H9 (cell line): ENCODE measurements at places on chromosomes 2 and 18. TPM values are rescaled to one million over a fixed set of nuclear protein-coding genes. Genes with fewer than 3 reads are reported as not detected.

The AKAIN1 gene
- not detected in 2 replicates for total RNA-seq

The TRABD2A gene
- total RNA-seq = 1.4 and 1.7 TPM in 2 replicates

The MATN3 gene
- total RNA-seq = 12.2 and 13.5 TPM in 2 replicates

The IL1F10 gene
- total RNA-seq = not detected in 2 replicates

The STPG4 gene
- 0.13 and 0.42 TPM in 2 replicates for total RNA-seq

The DYNAP gene
- 2.3 and 2.5 TPM in 2 replicates for total RNA-seq

The CFC1 gene
- 0.22 TPM in 1 of 2 replicates, not detected in the other for total RNA-seq

The NEB gene
- 0.75 and 0.98 TPM in 2 replicates for total RNA-seq

The IL36B gene
- total RNA-seq = not detected in 2 replicates

The NT5C1B gene
- not detected in 2 replicates for total RNA-seq

The LBX2 gene
- total RNA-seq = 1.1 TPM in 2 replicates

The ANKRD30BL gene
- total RNA-seq = not detected in 2 replicates

The RMC1 gene
- 20.9 and 21.3 TPM in 2 replicates for total RNA-seq

The TEX44 gene
- not detected in 2 replicates for total RNA-seq

The UBXN4 gene
- 65.4 and 71.2 TPM in 2 replicates for total RNA-seq

The LYG1 gene
- 0.31 and 0.37 TPM in 2 replicates for total RNA-seq

The GPR45 gene
- not detected in 2 replicates for total RNA-seq

GRCh38 chr2:101909760-101910159 lies 82.0 kb upstream of the IL1R2 start:
- no peaks in the 10 kb centered on the region for H3K4me1 ChIP-seq
- H3K27ac ChIP-seq = no peak overlapping the region
- no peak for DNase-seq
- no peaks in the 10 kb centered on the region for H3K27me3 ChIP-seq
- H3K36me3 ChIP-seq = peaks cover 32% of the 10 kb centered on the region
- no peak overlapping the region for H3K4me3 ChIP-seq

DNA sequence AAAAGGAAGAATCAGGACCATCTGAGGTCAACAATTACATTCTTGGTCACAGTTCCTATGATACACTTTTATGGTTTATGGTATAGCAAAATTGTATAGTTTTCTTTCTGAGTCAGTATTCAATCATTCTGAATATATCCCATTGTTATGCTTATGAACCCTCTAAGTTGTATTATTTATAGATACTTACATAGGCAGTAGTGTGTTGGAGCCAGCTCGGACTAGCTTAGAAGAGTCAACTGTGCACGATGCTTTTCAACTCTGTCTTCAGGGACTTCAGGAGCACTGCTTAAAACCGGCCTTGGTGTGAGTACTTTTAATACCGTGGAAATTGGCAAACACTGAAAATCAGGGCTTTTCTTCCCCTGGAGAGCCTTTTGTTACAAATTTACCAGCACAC lies 215.7 kb downstream of the IKZF2 start:
- no peak overlapping the region for H3K4me3 ChIP-seq
- no peak overlapping the region for H3K27ac ChIP-seq
- H3K36me3 ChIP-seq = no peaks in the 10 kb centered on the region; the same call in 1 of the 2 replicates

DNA sequence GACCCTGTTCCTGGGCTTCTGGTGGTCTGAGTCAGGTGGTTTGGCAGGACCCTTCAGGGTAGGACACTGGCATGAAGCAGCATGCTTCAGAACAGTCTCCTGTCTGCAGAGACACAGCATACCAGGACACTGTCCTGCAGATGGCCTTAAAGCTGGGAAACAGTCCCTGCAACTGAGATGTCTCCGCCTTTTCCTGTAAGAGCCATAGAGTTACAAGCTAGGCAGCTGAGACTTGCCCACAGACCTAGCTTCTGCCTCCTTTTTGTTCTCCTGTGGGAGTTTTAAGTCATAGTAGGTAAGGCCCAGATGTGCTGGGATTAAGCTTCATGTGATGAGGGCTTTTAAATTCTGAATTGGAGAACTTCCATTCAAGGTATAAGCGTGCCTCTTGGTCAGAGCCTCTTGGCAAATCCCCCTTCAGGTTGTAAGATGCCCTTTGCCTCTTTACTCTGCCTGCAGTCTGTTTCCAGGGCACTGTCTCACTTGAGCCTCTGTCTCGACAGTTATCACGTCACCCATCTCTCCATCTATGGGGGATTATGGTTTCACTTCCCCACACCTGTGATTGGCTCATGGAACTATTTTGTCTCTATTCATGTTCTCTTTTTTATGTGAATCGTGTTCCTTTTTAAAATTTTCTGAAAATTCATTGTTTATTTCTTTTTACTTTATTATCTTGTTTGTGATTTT lies 51.8 kb downstream of the COA5 start:
- no peak overlapping the region for H3K4me3 ChIP-seq
- H3K27me3 ChIP-seq = no peaks in the 10 kb centered on the region
- H3K27ac ChIP-seq = no peak overlapping the region
- no peaks in the 10 kb centered on the region for H3K4me1 ChIP-seq
- peaks cover 60% of the 10 kb centered on the region for H3K36me3 ChIP-seq

- H3K4me3 ChIP-seq = no peak overlapping the region
- H3K27ac ChIP-seq = no peak overlapping the region
- no peaks in the 10 kb centered on the region for H3K36me3 ChIP-seq
- H3K4me1 ChIP-seq = no peaks in the 10 kb centered on the region
- DNase-seq = no peak
These were observed 373.1 kb upstream of the FANCL start for GRCh38 chr2:58614219-58614618.

DNA sequence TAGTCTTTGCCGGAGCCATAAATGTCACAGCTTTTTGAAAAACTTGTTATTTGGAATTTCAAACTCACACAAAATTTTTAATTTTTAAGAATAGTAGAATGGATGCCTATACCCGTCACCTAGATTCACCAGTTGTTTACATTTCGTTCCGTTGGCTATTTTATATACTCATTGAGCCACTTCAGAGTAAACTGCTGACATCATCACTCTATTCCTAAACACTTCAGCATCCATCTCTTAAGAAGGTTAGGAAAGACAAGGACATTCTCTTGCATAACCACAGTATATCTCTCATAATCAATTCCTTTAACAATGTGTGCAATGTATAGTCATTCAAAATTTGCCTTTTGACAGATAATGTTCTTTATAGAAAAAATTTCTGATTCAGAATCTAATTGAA lies 1065.8 kb downstream of the LRP1B start:
- no peaks in the 10 kb centered on the region for H3K27me3 ChIP-seq
- no peaks in the 10 kb centered on the region; the same call in 1 of the 2 replicates for H3K4me1 ChIP-seq
- DNase-seq = no peak
- no peak overlapping the region for H3K4me3 ChIP-seq

DNA sequence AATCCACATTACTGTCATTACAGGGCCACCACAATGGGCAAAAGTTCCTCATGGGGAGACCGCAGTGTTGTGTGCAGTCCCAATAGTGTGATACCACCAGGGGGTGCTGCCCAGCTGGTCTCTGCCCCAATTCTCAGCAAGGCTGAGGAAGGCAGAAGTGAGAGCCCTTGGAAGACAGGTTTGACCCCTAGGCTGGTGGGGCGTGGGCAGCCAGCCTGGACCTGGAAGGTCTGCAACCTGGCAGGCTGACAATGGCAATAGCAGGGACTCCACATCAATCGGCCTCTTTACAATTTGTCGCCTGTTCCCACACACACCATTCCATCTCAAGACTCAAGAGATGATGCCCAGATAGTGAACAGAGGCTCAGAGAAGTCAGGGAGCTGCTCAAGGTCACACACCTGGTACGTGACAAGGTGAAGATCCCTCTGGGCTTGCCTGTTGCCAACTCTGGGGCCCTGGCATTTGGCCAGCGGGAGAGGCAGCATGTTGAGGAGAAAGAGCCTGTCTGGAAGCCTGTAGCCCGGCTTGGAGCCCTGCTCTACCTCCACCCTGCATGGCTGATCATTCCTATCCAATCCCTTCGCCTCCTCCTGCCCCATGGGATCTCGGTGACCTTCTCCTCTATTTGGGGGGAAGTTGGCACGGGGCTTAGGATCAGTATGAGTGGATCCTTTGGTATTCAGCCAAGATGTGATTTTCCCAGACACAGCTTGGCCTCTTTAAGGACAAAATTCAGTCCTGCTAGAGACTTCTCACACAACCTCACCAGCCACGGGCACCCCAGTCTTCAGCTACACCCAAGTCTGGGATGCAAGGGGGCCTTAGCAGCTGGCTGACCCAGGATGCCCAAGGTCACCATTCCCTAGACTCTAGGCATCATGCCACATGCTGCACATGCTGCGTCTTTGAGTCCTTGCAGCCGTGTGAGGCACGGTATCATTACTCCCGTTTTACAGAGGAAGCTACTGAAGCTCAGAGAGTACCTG lies 2.9 kb upstream of the ATOH8 start:
- H3K27ac ChIP-seq = no peak overlapping the region
- H3K4me3 ChIP-seq = no peak overlapping the region
- no peaks in the 10 kb centered on the region for H3K36me3 ChIP-seq
- H3K27me3 ChIP-seq = peaks cover 38% of the 10 kb centered on the region
- H3K4me1 ChIP-seq = no peaks in the 10 kb centered on the region
- DNase-seq = peak; percentile 76

GRCh38 chr2:120836281-120836680 lies 100.6 kb downstream of the GLI2 start:
- H3K27me3 ChIP-seq = no peaks in the 10 kb centered on the region
- DNase-seq = no peak
- H3K36me3 ChIP-seq = peaks cover 16% of the 10 kb centered on the region
- no peak overlapping the region for H3K27ac ChIP-seq
- peaks cover 5% of the 10 kb centered on the region; the same call in 1 of the 2 replicates for H3K4me1 ChIP-seq

DNA sequence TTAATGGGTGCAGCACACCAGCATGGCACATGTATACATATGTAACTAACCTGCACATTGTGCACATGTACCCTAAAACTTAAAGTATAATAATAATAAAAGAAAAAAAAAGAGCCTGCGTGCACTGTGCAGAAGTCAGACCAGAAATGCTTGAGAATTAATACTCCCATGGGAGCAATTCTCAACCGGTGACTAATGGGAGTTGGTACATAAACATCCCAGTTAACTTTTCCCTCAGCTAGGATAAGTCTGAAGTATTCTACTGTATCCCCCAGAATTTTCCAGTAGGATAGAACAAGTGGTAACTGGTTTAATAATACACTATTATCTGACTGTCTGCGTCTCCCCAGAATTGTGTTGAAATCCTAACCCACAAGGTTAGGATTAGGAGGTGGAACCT lies 113.6 kb upstream of the COL5A2 start:
- no peaks in the 10 kb centered on the region for H3K27me3 ChIP-seq
- H3K36me3 ChIP-seq = no peaks in the 10 kb centered on the region
- no peak overlapping the region for H3K27ac ChIP-seq
- no peaks in the 10 kb centered on the region for H3K4me1 ChIP-seq
- no peak overlapping the region for H3K4me3 ChIP-seq
- no peak for DNase-seq

GRCh38 chr2:61816480-61817355 lies 37.1 kb downstream of the FAM161A start:
- DNase-seq = no peak
- H3K27me3 ChIP-seq = no peaks in the 10 kb centered on the region
- no peak overlapping the region for H3K27ac ChIP-seq
- H3K36me3 ChIP-seq = no peaks in the 10 kb centered on the region
- H3K4me3 ChIP-seq = no peak overlapping the region

GRCh38 chr18:77168811-77169311 lies 36.3 kb upstream of the MBP start:
- H3K36me3 ChIP-seq = no peaks in the 10 kb centered on the region
- peaks cover 2% of the 10 kb centered on the region; the same call in 1 of the 2 replicates for H3K4me1 ChIP-seq
- no peak overlapping the region for H3K27ac ChIP-seq
- no peak overlapping the region for H3K4me3 ChIP-seq
- DNase-seq = no peak

DNA sequence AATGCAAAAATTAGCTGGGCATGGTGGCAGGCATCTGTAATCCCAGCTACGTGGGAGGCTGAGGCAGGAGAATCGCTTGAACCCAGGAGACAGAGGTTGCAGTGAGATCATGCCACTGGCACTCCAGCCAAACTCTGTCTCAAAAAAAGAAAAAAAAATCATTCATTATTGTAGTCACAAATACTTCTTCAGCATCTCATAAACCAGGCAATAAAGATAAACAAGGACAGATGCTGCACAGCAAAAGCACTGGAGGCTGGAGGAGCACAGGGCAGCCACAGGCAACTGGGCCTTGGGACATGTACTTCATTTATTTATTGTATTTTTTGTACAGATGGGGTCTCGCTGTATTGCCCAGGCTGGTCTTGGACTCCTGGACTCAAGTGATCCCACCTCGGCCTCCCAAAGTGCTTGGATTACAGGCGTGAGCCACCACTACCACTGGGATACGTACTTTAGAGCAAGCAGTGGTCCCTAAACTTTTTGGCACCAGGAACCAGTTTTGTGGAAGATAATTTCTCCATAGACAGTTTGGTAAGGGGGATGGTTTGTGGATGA lies 16.8 kb upstream of the MAT2A start:
- H3K36me3 ChIP-seq = no peaks in the 10 kb centered on the region
- H3K4me3 ChIP-seq = no peak overlapping the region
- H3K27ac ChIP-seq = no peak overlapping the region
- no peak for DNase-seq
- 0 out of 2 replicates have a peak, but pooled peaks cover 5% of the 10 kb centered on the region for H3K4me1 ChIP-seq

GRCh38 chr18:7786569-7786968 lies 219.5 kb downstream of the PTPRM start:
- no peak overlapping the region for H3K27ac ChIP-seq
- no peak for DNase-seq
- H3K27me3 ChIP-seq = no peaks in the 10 kb centered on the region
- H3K4me1 ChIP-seq = no peaks in the 10 kb centered on the region
- no peak overlapping the region for H3K4me3 ChIP-seq

GRCh38 chr2:231186325-231186724 lies 12.1 kb upstream of the ARMC9 start:
- H3K27me3 ChIP-seq = no peaks in the 10 kb centered on the region
- DNase-seq = no peak
- no peak overlapping the region for H3K27ac ChIP-seq
- H3K4me1 ChIP-seq = peaks cover 4% of the 10 kb centered on the region; the same call in 1 of the 2 replicates
- H3K36me3 ChIP-seq = no peaks in the 10 kb centered on the region; the same call in 2 of the 3 replicates
- H3K4me3 ChIP-seq = no peak overlapping the region

DNA sequence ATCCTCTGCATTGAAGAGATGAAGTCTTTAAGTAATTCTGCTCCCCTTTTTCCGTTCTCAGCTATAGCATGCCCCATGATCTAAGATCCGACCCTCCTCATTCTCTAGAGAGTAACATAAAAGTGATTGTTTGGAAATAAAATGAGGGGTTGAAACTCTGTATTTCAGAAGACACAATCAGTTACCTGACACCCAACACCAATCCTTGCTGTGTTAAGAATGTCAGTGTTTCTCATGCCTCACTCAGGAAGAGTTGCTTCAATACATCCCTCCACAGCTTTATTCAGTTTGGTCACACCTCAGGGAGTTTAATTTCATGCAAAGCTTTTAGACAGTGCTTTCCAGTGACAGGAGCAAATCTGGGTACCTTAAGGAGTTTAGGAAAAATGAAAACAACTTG lies 49.9 kb upstream of the RBBP8 start:
- H3K4me1 ChIP-seq = no peaks in the 10 kb centered on the region
- H3K27me3 ChIP-seq = no peaks in the 10 kb centered on the region
- peaks cover 9% of the 10 kb centered on the region for H3K36me3 ChIP-seq
- DNase-seq = no peak
- no peak overlapping the region for H3K4me3 ChIP-seq

- no peak overlapping the region for H3K4me3 ChIP-seq
- no peaks in the 10 kb centered on the region for H3K36me3 ChIP-seq
- H3K27ac ChIP-seq = no peak overlapping the region
- H3K27me3 ChIP-seq = no peaks in the 10 kb centered on the region
- peaks cover 7% of the 10 kb centered on the region; the same call in 1 of the 2 replicates for H3K4me1 ChIP-seq
- peak; percentile 90 for DNase-seq
These were observed 30.7 kb upstream of the PTMA start for GRCh38 chr2:231677632-231678104.

GRCh38 chr2:109387221-109387735 lies 226.5 kb downstream of the SEPTIN10 start:
- no peaks in the 10 kb centered on the region for H3K27me3 ChIP-seq
- H3K27ac ChIP-seq = no peak overlapping the region
- DNase-seq = no peak
- no peaks in the 10 kb centered on the region for H3K36me3 ChIP-seq

GRCh38 chr2:61262699-61263098 lies 100.7 kb downstream of the C2orf74 start:
- no peaks in the 10 kb centered on the region for H3K4me1 ChIP-seq
- H3K36me3 ChIP-seq = peaks cover 27% of the 10 kb centered on the region
- no peak overlapping the region for H3K27ac ChIP-seq
- DNase-seq = no peak
